RKO (cell line): ENCODE measurements at places on chromosomes 1 and 21.

- peak; percentile 26 for DNase-seq
These were observed 15.1 kb upstream of the FMO1 start for GRCh38 chr1:171233183-171233582.

- DNase-seq = no peak
These were observed 128.2 kb downstream of the KCNN3 start for GRCh38 chr1:154741741-154742495.

DNA sequence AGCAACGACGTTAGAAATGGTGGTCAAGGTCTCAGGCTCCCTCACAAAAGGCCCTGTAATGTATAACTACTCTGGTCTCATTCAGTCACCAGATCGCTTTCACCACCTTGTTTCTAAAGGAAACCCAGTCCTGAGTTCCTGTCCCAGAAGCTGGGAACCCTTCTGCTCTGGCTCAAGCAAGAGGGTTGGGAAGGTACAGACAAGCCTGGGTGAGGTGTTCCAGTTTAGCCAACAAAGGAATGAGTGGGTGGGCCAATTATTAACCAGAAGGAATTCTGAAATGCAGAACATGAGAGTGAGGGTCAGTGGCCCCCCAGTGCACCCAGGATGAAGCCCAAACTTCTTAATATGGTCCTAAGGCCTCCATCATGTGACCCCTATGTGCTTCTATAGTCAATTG is 17.5 kb downstream of the TRABD2B start:
- no peak for DNase-seq

- no peak for DNase-seq
These were observed 242.8 kb downstream of the CRB1 start for GRCh38 chr1:197510691-197511378.

DNA sequence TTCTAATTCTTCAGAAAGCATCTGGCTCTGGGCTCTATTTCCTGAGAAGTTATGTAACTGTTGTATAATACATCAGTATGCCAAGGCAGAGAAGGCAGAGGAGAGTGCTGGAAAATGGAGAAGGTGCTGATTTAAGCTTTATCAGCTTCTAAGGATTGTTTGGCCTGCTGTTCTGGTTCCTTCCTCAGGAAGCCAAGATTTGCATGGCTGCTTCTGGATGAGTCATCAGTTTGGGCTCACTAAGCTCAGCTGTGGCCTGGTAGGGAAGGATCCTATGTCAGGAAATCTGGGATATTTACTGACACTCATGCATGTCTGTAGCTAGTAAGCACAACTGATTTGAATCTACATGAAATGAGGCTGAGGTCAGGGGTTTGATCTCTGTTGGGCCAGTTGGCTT is 73.2 kb upstream of the ADGRL4 start:
- DNase-seq = peak; percentile 61

DNA sequence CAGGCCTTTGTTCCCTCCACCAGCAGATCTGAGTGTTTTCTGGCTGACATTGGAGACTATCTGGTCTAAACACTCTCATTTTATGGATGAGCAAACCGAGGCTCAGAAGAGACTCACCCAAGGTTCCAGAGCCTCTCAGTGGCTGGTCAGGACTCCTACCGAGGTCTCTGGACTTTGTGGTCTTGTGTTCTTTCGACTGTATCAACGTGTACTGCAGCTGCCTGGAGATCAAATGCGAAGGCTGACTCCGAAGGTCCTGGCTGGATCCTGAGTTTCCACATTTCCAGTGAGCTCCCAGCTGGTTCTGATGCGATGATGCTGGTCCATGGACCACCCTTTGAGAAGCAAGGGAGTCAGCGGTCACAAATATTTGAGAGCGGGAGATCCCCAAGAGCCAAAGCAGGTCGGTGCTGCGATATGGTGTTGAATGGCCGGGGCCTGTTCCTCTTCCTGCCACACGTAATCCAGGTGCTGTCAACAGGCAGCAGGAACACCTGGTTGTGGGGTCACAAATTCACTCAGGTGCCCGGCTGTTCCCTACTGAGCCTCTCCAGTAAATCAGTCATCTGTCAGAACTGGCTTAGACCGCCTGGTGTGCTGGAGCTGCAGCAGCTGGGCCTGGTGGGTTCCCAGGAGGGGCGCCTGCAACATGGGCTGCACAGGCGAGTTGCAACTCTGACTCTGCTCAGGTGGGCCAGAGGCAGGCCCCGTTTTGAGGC is 94.8 kb upstream of the USP24 start:
- DNase-seq = no peak

- no peak for DNase-seq
These were observed 21.5 kb downstream of the LTN1 start for GRCh38 chr21:28971171-28971570.

DNA sequence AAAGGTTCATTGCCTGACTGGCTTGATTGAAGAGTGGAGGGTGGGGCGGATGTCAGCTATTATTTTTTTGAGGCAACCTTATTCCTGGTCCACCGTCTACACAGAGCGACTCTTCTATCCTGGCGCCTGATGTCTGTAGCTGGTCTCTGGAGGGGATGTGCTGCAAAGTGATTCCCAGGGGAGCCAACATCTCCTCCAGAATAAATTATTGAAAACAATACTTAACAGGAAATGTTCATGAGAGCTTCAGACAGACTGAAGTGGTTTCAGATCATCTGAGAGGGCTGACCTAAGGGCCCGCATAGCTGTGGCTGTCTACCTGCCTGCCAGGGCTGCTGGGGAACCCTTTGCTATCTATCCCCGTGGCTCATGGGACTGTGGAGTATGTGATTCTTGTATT is 66.7 kb downstream of the TEX35 start:
- no peak for DNase-seq

DNA sequence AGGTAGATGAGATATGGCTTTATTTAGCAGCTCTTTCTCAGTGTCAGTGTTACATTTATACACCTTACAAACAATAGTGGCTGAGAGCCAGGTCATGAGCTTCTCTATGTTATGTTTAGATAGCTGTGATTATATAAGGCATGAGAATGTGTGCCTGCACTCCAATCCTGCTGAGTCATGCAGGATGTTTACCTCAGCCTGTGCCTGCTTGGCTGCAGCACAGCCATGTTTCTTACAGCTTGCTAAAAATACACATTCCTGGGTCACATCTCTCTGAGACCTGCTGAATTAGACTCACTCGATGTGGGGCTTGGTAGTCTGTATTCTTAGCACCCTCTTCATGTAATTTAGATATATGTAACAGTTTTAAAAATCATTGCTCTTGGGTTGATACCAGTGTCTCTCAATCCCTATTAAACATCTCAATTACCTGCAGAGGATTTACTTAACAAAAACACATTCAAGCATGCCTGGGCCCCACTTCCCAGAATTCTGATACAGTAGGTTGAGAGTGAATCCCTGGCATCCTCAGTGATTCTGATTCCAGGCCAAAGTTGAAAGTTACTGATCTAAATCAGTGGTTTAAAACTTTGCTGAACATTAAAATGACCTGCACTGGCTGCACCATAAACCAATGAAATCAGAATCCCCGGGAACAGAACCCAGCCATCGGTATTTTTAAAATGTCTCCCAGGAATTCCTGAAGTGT is 107.5 kb downstream of the GDAP2 start:
- DNase-seq = peak; percentile 45

DNA sequence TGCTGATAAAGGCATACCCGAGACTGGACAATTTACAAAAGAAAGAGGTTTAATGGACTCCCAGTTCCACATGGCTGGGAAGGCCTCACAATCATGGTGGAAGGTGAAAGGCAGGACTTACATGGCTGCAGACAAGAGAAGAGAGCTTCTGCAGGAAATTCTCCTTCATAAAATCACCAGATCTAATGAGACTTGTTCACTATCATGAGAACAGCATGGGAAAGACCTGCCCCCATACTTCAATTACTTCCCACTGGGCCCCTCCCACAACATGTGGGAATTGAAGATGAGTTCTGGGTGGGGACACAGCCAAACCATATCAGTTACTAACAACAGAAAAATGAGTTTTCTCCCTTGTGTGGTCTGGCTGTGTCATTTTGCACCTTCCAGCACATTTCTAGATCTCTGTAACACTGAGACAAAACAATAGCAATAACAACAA is 741.4 kb downstream of the KCNT2 start:
- DNase-seq = no peak

GRCh38 chr1:243595527-243596210 is 254.4 kb downstream of the AKT3 start:
- DNase-seq = no peak

- DNase-seq = no peak
These were observed 1.3 kb downstream of the EDN2 start for GRCh38 chr1:41483001-41483850.

GRCh38 chr1:26784023-26784871 is 3.5 kb upstream of the PIGV start:
- DNase-seq = no peak

DNA sequence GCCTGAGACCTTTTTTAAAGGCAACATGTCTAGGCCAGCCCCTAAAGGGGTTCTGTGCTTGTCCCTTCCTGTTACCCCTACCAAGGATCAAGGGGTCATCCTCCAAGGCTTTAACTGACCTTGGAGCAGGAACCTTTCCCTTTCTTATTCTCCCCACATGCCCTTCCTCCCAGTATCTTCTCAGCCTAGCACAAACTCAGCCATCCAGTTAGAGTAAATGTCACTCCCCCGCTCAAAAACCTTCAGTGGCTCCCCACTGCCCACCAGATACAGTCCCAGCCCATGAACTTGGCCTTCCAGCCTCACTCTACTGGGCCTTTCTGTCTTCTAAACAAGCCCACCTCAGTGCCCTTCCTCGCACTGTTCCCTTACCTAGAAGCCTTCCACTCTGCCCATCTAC is 8.8 kb downstream of the C1QB start:
- no peak for DNase-seq

DNA sequence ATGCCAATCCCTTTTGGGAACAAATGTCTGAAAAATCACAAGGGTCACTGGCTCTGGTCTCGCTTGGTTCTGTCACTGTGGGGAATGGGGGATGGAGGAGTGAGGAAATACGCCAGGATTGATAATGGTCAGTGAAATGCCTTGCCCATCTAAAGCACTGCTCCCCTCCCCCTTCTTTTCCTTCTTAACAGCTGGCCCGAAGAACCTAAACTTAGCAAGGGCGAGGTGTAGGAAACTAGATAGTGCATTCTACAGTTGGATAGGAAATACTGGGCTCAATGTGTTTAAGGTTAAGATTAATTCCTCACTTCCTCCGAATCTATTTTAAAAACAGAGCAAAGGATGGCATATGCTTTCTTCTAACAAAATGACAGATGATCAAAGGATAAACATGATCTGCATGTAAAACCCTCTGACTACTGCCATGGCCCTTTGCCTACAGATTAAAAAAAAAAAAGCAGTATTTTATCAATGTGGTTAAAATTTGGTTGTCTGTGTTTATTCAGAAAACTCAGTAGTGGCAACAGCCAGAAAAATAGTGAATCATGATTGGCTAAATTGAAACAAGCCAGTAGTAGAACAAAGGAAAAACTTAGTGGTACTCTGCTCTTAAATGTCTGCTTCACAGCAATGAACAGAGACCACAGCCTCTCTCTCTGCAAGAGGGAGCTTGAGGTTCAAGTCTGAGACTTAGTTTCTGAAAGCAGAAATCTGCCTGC is 86.1 kb upstream of the VAV3 start:
- no peak for DNase-seq

DNA sequence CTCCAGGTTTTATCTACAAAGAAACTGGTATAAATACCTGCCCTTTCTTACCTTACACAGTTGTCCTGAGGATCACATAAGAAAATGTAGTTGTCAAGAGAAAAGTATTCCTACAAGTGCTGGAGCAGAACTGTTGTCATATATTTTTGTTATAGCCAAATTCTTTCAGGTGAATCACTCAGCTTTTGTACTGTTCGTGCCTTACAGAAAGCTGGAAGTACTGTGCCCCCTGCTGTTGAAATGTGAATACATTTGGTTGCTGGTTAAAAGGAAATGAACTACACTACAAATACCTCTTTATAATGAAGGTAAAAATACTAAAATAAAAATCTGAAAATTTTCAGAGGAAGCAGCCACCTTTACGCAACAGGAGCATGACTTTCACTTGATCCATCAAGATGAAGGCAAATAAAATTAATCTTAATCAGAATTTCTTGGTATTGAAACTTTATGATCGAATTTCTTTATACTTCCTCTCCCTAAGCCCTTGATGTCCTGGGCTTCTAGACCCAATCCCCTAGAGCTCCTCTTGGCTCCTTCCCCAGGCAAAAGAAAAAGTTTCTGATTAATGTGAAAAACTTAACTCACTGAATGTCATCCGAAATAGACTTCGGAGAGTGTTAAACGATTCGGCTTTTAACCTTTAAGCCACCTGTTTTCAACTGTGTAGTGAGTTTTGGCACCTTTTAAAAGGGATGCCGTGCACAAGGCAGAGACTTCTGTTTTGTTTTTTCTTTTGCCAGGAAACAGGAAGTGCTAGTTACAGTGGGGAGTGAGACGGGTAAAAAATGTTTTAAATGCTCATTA is 12.5 kb downstream of the CHML start:
- DNase-seq = peak; percentile 73

DNA sequence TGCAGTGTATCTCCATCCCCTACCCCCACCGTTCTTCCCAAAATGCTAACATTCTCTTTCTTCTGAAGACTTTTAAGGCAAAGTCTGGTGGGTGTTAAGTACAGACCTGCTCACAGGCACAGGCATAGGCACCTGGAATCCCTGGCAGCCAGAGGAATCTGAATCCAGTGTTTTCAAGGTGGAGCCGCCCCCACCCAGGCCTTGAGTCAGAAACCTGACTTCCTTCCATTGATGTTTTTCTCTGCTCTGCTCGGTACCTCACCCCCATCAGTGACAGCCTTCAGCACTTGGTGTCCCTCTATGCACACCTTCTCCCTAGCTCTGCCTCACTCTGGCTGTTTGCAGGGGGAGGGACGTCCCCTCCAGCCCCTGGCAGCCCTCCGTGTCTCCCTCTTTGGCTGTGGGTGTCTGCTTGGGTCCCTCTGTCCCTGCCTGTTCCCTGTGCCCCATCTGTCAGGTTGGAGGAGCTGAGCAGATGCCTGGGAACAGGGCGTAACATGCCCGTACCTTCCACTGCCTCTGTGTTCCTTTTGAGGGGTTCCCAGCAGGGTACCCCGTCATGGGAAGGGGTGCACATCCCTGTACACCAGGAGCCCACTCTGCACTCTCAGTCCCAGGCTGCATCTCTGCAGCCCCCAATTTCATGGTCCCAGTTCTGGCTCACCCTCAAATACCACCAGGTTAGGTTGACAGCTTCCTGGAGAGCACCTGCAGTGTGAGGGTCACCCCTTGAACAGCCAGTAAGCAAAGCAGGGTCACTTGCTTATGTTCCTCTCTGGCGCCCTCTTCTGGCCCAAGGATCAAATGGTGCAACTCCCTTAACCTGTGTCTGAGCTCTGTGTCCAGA is 6.7 kb downstream of the NCDN start:
- DNase-seq = peak; percentile 81

DNA sequence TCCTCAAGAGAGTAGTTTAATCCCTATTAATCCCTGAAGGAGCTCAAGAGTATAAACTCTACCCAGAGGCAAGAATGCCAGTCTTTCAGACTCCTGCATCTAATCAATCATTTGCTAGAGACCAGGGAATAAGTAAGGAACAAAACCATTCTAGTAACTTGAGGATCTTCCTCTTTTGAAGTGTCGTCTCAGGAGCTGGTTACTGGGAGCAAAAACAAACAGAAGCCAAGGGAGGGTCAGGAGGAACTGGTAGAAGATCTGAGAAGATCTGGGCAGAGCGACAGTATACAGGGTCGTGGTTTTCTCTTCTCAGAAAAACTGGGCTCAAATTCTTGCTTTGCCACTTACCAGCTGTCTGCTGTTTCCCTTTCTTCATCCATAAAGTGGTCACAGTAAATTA is 69.3 kb downstream of the RPS6KA1 start:
- no peak for DNase-seq

GRCh38 chr1:156868341-156868740 is 7.7 kb downstream of the NTRK1 start:
- DNase-seq = no peak
